Activated T-cell treated with anti-CD3 and anti-CD28 coated beads for 4 hours (primary cell): ENCODE measurements at places on chromosomes 12 and 14.

DNA sequence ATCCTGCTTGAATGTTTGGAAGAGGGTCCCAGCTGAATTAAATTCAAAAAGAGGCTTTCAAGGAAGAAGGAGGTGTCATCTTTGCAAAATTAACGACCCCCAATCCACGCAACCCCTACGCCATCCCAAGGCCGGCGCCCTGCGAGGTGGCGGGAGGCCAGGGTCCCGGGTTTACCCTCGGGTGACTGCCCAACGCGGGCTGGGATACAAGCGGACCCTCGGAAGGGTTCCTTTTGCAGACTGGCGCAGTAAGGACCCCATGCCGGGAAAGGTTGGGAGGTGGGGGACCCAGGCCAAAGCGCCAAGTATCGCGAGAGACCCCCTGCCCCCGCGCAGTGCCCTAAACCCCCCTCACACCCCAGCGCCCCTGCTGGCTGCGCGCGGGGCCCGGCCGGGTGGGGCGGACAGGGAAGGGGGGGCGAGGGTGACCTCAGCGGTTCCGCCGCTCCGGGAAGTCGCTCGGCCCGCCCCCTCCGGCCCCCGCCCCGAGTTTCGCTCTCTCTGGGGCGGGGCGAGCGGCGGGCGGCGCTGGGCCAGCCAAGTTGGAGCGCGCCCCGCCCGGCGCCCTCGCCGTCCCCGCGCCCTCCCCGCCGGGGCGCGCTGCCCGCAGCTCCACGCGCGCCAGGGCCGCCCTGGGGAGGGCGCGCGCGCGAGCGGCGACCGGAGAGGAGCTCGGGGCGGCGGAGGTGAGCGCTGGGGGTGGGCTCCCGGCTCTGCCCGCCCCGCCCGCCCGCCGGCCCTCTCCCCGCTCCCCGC, 708 bp upstream of the ZBTB42 start:
- DNase-seq, result peak; percentile 73

- no peak for DNase-seq
Observed at GRCh38 chr12:3655328-3655900, 97.5 kb downstream of the CRACR2A start.

DNA sequence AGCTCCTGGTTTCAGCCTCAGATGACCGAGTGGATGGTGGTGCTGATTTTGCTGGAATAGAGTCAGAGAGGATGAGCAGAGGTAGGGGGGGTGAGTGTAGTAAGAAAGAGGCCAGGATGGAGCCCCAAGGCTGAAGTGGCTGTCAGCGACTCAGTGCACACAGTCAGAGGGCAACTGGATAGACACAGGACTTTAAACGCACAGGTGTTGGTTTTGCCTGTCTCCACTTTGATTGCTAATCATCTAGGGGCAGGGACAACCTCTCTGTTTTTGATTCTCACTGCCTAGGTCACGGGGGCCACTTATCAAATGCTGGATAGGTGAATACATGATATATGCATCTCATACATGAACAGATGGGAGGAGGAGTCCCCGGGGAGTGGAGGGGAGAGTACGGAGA, 99.5 kb downstream of the EGLN3 start:
- no peak for DNase-seq

GRCh38 chr14:23381871-23382270, 5.0 kb downstream of the CMTM5 start:
- no peak for DNase-seq

- no peak for DNase-seq
Observed at GRCh38 chr14:80678436-80678835, 263.1 kb downstream of the CEP128 start.

DNA sequence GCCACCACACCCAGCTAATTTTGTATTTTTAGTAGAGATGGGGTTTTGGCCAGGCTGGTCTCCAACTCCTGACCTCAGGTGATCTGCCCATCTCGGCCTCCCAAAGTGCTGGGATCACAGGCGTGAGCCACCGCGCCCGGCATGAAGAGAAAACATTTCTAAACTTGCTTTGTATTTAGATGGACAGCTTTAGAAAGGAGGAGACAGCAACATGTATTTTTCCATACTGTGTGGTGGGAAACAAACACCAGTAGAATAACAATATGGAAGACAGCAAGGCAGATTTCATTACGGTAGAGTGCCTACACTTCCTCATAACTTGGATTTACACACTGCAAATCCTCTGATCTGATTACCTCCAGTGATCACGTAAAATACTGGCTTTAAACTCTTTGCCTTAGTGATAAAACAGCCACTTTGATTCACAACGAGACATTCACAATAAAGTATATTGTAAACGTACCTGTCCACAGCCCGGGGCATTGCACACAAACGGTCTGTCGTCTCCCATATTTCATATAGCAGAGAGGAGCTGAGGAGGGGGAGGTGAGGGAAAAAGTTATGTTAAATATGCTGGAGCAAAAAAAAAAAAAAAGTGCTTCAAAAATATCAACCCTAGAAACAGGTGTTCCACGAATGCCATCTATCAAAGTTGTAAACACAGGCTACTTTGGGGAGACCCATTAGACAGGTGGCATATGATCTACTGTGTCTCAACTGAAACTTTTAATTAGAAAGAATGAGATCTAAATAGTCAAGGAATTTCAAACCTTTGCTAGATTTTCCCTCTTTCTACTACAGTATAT, 25.5 kb downstream of the ATF7 start:
- no peak for DNase-seq

GRCh38 chr12:12686925-12687324, 9.1 kb downstream of the GPR19 start:
- no peak for DNase-seq

DNA sequence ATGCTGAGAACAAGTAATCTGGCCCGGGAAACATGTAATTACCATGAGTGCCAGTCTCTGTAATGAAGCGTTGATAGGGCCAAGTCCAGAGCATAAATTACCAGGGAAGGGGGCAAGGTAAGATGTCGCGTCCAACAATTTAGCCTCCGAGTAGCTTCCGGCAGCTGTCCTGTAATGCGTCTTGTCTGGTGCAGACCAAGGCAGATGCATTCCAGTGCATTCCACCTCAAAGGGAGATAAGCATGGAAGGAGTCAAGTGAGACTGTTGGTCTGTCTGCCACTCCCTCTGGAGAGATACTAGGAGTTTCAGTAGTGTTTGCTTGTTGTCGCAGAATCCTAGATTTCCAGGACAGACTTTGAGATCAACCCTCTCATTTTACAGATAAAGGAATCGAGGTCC, 218.3 kb downstream of the AACS start:
- no peak for DNase-seq

DNA sequence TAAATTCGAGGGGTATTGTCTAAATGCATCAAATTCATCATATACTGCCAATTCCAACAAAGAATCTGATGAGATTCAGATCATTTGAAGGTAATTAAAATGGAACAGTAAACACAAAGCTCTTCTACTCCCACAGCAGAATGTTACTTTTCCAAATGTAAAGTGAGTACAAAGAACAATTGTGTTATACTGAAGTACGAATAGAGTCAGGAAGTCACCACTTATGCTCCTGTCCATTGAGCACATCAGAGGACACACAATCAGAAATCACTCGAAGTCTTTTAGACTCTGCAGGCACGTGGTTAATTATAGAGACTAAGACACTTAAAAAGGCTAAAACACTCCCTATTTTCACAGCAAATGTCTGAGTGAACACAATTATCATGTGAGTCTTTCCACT, 388.5 kb upstream of the MIS18BP1 start:
- DNase-seq, result no peak

GRCh38 chr14:36097356-36097755, 79.2 kb downstream of the PTCSC3 start:
- DNase-seq, result no peak

DNA sequence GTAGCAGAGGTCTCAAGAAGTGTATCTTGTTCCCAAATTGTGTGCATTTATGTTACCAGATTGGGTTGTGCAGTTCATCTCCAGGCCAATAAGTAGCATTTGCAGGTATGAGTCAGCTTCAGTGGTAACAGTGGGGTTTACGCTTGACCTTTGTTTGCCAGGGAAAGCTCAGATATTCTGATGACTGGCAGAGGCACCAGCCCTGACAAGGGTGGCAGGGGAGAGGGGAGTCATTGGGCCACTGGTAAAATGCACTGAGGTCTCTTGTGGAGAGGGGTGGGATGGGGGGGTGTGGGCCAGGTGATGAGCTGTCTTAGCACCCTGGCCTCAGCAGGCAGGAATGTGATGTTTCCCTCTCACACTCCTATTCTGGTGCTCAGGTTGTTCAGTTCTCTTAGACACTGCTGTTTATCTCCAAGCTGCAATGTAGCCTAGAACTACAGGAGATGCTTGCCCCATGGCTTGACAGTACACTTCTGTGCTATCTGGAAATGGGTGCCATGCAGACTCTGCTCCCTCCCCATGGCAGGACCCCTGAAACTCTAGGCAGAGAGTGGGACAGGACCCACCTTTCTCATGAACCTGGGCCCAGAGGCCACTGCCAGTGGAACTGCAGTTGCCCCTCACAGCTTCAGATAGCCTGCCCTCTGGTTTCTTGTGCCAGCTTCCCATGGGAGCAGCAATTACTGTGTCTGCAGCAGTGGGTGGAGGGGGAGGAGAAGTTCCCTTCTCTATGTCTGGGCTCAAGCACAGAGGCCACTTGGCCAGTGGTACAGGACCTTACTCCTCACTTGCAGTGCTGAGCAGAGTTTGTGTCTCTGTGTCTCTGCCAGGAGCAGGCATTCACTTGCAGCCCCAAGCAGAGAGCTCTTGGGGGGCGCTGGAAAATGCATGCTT, 31.9 kb downstream of the USP15 start:
- peak; percentile 15 for DNase-seq

- DNase-seq, result no peak
Observed at GRCh38 chr12:108019862-108020261, 109.2 kb upstream of the WSCD2 start.

GRCh38 chr14:61064210-61064609, 83.2 kb downstream of the SLC38A6 start:
- no peak for DNase-seq

DNA sequence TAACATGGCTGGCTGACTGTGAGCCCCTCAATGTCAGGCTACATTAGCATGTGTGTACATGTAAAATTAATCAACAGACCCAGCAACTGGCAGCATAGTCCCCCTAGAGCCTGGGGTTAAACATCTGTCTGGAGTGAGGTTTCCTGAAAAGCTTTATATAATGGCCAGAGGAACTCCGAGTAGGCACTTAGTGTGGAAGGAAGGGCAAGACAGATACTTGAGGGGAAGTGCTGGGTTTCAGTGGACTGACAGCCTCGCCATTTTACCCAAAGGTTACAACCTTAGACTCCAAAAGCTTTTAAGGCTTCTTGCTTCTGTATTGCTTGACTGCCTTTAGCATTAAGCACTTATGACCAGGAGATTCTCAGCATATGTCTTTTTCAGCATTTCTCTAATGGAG, 430.8 kb downstream of the FLRT2 start:
- DNase-seq, result no peak

DNA sequence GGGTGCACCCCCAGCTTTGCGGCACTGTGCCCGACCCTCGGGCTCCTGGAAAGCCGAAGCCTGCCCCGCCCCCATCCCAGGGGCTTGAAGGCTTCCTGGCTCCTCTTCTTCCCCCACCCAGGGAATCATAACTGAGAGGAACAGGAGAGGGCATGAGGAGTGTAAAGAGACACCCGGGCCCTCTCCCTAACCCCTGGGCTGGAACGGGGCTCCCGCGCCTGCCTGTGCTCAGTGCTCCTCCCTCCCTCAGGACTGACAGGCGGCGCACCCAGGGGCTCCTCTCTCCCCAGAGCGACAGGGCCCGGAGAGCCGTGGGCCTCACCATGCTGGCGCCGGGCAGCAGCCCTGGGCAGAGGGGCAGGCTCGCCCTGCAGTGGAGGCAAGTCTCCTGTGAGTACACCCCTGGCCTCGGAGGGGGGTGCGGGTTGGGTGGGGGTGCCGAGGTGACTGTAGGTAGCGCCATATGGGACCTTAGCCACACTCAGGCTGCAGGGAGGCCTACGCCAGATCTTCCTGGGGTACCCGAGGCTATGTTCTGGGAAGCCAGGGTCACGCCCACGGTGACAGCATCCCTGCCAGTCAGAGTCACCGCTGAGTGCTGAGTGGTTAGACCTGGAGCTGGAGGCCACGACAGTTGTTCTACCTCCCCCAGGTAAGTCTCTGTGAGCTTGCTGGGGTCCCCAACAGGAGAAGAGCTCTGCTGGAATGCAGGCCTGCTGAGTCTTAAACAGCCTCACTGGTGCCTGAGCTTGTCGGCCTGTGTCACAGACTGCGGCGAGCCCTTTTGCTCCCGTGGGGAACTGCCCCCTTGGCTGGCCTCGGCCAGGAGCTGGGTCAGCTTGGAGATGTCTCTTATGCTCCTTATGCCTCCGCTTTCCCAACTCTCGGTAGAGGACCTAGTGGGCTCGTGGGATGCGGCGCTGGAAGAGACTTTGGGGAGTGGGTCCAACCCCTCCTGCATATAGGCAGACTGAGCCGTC, 7.8 kb downstream of the LRTM2 start:
- no peak for DNase-seq

DNA sequence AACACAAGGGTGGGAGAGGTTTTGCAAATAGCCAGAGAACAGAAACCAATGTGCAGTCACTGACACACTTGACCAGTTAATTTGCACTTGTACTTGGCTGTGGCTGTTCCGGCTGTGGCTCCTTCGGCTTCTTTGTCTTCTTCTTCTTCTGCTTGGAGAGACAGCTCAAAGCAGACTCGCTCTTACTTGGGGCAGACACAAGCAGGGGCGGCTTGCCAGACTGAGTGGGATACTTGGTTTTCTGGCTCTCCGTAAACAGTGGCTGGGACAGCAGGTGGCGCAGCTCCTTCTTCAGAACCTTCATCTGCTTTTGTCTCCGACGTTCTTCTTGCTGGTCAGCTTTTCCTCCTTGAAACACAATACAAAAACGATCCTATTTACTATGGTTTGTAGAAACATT, 25.0 kb downstream of the OTUB2 start:
- DNase-seq, result no peak

- no peak for DNase-seq
Observed at GRCh38 chr12:116423094-116423493, 136.1 kb upstream of the MAP1LC3B2 start.

- DNase-seq, result no peak
Observed at GRCh38 chr12:78865516-78865915, 942 bp downstream of the SYT1 start.

- no peak for DNase-seq
Observed at GRCh38 chr12:6074427-6074826, 50.0 kb downstream of the VWF start.

GRCh38 chr12:131755305-131756113, 44.6 kb downstream of the SFSWAP start:
- no peak for DNase-seq

DNA sequence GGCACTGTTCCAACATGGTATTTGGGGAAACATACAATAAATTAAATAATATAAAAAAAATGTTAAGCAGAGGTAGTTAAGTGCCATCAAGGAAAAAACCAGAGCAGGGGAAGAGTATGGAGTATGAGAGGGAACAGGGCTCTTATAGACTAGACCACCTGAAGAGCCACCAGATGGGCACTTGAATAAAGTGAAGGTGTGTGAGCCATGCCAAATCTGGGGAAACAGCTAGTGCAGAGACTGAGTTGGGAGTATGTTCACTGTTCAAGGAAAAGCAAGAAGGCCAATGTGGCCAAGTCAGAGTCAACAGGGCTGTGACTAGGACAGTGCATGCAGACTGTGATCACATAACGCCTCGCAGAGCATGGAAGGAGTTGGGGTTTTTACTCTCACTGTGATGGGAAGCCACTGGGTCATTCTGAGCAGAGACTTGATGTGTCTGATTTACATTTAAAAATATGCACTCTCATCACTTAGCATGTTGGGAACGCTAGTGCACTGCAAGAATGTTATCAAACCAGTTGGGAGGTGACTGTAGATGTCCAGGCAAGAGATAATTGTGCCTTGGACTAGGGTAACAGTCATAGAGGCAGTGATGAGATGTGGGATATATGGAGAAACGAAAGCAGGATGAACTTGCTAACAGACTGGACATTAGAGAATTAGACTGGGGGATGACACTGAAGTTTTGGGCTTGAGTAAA, 25.6 kb downstream of the NDUFA12 start:
- no peak for DNase-seq
